Activated CD4-positive, CD25-positive, alpha-beta regulatory T cell treated with anti-CD3 and anti-CD28 coated beads, Interleukin-2, amount 50 U/mL, for 16 hours (primary cell): ENCODE measurements at places on chromosomes 7 and 10.

DNA sequence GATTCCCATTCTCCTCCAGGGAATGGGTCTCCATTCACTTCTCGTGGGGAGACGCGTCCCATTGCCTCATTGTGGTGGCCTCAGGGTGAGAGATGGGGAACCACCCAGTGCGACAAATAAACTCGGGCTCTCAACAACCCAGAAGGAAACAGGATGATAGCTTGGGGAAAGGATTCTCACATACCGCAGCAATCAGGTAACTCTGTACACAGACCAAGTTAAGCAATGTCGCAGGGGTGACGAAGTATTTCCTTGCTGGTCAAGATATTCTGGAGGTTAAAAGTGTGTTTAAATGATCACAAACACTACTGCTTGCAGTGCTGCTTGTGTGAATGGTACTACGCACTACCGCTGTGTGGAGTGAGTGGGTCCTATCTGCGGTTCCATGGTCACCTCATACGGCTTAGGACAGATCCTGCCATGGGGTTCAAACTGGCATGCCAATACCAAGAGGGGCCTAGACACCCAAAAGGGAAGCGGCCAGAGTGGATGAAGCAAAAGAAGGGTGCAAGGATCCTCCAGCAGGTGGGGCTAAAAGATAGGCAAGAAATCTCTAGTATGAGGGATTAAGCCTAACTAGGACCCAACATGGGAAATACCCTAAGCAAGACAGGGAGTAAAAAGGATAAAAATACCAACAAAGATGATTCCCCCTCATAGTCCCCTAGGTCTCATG is 143.8 kb upstream of the TMEM106B start:
- peak; percentile 17 for DNase-seq

DNA sequence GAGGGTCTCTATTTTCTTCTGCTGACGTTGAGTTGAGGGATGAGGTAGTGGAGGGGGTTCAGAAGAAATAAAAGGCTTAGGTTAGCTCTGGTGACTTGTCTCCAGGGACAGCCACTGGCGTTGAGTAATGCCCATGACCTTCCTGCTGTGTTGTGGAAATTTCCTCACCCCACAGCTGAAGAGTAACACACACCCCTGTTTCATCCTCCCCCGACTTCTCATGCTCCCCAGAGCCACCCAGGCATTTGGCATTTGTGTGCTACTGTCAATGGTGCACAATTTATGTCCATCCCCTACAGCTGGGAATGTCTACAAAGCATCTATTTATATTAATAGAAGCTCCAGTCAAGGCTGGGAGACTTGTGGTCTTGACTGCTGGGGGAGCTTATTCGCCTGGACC is 4.7 kb upstream of the TMEM72 start:
- no peak for DNase-seq

- DNase-seq, result no peak
These were observed 93.9 kb downstream of the FAM53B start for GRCh38 chr10:124650263-124650662.

DNA sequence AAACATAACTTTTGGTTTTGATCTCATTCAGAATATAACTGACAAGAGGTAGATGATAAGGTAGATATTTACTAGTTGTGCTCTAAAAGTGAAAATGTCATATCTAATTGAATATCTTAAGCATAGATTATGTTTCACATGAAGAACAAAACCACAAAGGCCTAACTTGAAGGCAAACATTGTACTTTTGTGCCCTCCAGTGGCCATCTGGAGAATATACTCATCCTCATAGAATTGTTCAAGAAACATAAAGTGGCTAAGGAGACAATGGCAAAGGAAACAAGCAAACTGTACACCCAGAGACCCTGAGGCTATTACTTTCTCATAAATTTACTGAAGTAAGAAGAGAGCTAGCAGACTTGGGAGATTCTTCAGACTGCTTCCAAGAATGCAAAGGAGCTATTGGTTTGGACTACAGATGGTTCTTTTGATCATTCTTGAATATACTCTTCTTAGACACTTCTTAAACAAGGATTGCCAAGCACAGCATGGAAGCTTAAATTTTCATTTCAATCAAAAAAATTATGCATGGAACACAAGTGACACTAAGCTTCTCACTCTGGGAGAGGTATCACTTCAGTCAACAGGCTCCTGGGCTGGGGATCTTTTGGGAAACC is 98.2 kb upstream of the DKK1 start:
- DNase-seq, result no peak

DNA sequence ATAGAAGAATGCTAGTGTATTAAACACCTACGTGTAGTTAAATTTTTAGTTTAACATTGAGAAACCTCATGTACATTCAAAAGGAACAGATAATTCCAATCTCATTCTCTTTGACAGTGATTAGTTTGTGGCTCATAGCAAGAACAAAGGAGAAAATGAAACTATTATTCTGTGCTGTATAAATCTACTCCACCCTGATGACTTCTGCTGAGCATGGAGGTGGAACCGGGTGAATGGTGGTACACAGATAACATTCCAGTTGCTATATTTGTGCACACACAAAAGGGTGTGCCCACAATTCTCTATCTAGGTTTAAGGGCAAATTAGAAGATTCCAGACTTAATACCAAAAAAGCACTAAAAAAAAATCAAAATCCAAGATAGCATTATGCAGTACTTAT is 17.0 kb upstream of the RALA start:
- no peak for DNase-seq

DNA sequence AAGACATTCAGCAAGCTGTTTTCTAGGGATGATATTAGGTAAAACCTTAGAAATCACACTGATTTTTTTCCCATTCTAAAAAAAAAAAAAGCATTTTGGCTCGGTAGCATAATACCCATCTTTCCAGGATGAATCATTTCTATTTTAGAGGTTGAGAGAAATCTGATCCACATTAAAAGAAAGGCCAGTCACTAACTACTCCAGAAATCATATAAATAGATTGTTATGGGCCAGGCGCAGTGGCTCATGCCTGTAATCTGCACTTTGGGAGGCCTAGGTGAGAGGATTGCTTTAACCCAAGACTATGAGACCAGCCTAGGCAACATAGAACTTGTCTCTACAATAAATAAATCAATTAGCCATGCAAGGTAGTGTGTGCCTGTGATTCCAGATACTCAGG is 164.3 kb downstream of the BAMBI start:
- no peak for DNase-seq

DNA sequence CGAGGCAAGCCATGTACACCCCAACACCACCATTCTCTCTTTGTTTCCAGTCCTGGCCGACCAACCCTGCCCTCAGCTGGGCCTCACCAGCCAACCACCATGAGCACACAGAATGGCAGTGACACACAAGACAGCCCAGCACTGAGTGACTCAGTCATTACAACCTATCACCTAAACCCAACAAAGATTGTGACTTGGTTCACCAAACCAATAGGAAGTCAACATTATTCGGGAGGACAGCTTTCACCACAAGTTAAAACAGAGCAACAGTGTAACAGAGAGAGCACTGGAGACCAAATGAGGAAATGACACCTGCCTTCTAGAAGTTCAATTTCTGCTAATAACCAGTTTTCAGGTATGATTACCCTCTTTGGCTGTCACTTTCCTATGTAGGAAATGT is 72.1 kb downstream of the DNMBP start:
- no peak for DNase-seq

DNA sequence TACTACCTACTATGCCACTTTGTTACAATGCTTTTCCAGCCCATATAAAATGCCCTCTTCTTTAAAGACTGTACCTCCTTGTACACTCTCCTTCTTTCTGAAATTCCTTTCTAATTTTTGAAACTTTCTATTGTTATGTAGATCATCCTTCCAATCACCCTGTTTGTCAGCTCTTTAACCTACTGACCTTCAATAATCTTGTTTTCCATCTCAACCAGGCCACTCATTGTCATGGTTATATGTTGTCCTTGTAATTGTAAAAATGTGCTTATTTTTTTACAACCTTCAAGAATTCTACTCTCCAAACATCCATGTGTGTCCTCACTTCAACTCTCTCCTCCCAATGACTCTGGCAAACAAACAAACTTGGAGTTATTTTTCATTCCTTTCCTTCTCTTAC is 1172.6 kb upstream of the CELF2 start:
- no peak for DNase-seq

GRCh38 chr10:91796331-91797047 is 1.7 kb upstream of the TNKS2 start:
- DNase-seq, result peak; percentile 19

GRCh38 chr7:37732888-37733287 is 49.3 kb downstream of the GPR141 start:
- no peak for DNase-seq

DNA sequence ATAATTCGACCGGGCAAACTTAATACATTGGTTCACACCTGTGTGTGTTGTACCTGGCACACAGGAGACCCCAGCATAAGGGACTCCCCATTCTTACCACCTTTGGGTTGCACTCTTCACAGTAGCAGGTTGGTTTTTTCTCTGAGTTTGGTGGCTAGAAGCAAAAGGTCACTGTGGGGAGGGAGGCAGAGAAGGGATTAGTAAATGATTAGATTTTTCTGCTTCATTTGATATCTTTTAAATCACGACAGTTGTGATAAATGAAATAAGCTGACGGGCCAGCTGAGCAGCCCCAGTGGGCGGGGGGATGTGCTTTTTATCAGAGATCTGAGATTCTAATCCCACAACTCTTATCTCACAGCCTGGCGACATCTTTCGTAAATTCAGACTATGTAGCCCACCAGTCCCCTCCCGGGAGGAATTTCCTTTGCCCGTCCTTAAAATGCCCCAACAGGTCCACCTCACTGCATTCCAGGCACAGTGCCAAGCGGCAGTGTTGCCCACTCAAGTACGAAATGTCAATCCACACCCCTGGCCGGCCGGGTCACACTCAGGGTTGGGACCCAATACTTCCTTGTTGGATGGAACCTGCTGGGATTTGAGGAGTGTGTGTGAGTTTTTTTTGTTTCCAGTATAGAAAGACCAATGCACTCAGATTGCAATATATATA is 10.5 kb upstream of the KCP start:
- no peak for DNase-seq

DNA sequence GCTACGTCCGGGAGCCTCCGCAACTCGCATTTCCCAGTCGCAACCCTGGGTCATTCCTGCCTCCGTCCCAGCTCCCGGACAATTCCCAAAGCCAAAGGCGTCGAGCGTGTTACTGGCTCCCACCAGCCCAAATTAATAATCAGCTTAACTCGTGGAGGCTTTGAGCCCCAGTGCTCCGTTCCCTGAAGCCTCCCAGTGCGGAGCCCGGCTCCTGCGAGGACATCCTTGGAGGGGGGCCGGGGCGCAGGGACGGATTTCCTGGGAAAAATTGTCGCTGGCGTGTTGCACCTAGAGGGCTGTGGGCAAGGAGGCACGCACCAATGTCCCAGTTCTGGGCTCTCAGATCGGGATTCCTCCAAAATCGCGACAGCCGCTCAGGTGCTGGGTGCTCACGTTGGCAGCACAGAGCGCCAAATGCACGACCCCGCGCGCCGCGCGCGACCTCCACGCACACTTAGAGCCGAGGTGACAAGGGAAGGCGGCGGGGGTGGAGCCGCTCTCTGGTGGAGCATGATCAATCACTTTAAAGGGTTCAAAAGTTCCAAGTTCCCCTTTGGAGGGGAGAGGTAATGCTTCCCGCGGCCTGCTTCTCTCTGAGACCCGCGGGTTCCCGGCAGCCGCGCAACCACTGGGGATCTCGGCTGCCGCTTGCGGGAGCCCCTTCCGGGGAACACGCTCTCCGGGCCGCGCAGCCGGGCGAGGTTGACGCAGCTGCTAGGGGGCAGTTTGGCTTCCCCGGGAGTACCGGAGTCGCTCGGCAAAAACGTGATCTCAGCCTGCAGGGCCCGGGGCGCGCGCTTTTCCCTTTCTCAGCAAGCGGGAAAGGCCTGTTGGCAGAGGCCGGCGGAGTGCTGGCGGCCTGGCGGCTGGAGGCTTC is 25.5 kb downstream of the SKIDA1 start:
- no peak for DNase-seq
